ENCODE measurements at places on chromosomes 4 and X.

DNA sequence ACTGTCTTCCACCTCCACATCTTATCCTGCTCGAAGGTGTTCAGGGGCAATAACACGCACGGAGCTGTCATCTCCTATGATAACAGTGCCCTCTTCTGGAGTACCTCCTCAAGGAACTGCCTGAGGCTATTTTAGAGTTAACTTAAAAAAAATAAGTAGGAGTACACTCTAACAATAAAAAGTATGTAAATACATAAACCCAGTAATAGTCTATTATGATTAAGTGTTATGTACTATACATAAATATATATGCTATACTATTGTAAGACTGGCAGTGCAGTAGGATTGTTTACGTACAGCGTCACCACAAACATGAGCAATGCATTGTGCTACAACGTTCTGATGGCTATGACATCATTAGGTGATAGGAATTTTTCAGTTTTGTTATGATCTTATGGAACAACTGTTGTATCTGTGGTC, 34.5 kb upstream of the TLR2 start:
- H3K36me3 ChIP-seq: no peaks in the 10 kb centered on the region
- peaks cover 19% of the 10 kb centered on the region for H3K4me1 ChIP-seq
- H3K27ac ChIP-seq: no peak overlapping the region
- no peaks in the 10 kb centered on the region for H3K27me3 ChIP-seq
- no peak for DNase-seq

GRCh38 chrX:118350221-118350620, 4.3 kb downstream of the WDR44 start:
- H3K27ac ChIP-seq: no peak overlapping the region
- H3K4me1 ChIP-seq: peaks cover 76% of the 10 kb centered on the region
- no peaks in the 10 kb centered on the region for H3K27me3 ChIP-seq
- no peak overlapping the region for H3K4me3 ChIP-seq

DNA sequence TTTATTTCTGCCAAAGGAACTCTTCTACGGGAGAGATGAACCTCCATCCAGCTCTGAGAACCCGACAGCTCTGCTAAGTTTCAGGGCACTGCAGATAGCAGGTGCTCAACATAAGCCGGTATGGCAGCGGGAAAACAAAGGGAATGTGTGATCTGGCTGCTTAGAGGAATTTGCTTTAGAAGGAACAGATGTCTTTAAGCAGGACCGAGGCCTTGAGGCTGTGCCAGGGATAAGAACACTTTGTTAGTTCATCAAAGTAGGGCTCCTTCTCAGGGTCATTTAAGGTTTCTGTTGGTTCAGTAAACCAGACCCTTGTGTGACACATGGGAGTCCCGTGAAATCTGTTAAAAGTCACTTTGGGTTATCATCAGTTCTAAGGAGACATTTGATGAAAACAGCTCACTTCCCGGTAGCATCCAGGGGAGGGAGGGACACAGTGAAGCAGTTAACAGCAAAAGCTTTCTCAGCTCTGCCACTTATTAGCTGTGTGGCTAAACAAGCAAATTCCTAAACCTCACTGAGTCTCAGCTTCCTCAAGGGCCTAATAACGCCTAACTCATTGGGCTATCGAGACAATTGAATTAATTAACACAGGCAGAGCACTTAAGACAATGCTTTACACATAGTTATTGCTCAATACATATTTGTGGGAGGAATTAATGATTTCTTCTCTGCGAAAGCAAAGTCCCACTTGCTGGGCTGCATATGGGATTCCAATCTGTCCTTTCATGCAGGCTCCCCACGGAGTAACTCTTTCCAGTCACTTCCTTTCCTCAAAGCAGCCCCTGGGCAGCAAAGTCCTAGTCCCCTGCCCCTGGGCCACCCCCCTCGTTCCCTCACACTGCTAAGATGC, 2.9 kb upstream of the FTSJ1 start:
- no peak overlapping the region for H3K4me3 ChIP-seq
- H3K4me1 ChIP-seq: peaks cover 28% of the 10 kb centered on the region
- H3K36me3 ChIP-seq: no peaks in the 10 kb centered on the region
- no peak overlapping the region for H3K27ac ChIP-seq

DNA sequence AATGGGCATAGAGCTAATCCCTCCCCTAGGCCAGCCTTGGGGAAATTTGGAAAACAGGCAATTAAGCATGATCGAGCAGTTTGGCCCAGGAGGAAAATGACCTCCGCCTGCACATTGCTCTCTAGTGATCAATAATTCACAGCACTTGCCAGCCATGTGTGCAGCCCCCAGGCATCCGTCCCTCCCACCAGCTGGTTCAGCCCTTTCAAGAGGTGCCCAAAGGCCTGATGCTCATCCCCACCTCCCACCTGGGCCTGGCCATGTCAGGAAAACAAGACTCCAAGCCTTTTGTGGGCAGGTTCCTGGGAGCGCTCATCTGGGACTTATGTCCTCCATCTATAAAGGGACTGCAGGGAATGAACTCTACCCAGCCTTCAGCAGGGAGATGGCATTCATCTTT, 17.5 kb upstream of the PPP2R2C start:
- no peak overlapping the region for H3K4me3 ChIP-seq
- no peaks in the 10 kb centered on the region for H3K4me1 ChIP-seq
- no peak for DNase-seq

GRCh38 chrX:16788477-16788876, 2.2 kb downstream of the TXLNG start:
- H3K4me1 ChIP-seq: peaks cover 12% of the 10 kb centered on the region
- no peak for DNase-seq
- peaks cover 5% of the 10 kb centered on the region for H3K36me3 ChIP-seq
- H3K27ac ChIP-seq: no peak overlapping the region
- no peak overlapping the region for H3K4me3 ChIP-seq

DNA sequence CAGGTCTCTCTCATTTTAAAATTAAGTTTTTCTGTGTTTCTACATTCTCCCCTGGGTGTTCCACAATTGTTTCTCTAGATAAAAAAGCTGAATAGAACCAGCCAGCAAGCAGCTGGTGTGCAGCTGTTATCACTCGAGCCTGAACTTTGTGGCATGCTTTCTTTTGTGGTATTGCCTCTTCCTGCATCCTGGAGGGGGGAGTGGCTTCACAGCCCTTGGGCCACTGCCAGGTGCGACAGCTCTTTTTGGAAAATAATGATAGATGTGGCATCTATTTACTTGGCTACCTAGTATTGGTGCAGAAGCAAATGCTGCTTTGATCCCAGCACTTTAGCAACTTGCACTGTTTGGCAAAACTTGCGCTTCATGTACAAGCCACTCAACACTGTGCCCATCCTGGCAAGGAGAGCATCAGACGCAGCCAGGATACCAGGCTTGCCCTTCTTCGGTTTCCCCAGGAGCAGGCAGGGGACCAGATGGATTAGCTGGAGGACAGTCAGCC, 69.4 kb downstream of the HMGB2 start:
- H3K4me1 ChIP-seq: peaks cover 27% of the 10 kb centered on the region
- H3K36me3 ChIP-seq: no peaks in the 10 kb centered on the region

GRCh38 chrX:22944945-22945344, 54.8 kb upstream of the DDX53 start:
- no peaks in the 10 kb centered on the region for H3K36me3 ChIP-seq
- no peaks in the 10 kb centered on the region for H3K4me1 ChIP-seq
- no peak overlapping the region for H3K4me3 ChIP-seq
- H3K27ac ChIP-seq: no peak overlapping the region

GRCh38 chrX:17537723-17538243, 162.8 kb downstream of the NHS start:
- no peaks in the 10 kb centered on the region for H3K4me1 ChIP-seq
- no peaks in the 10 kb centered on the region for H3K27me3 ChIP-seq
- no peak overlapping the region for H3K4me3 ChIP-seq
- no peak for DNase-seq

DNA sequence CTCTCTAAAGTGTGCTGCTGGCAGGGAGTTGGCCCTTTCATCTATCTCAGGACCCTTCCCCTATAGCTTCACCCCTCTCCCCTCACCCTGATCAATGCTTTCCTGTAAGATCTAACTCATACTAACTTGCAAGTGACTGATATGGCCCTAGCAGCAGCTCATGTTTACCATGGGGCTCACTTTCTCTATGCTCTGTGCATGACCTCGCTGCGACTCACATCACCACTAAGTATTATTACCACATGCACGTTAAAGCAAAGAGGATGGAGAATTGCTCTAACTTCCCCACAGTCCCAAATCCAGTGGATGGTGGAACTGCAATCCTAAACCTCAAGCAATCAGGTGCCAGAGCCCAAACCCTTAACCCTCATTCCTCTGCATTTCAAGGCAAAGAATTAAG, 626.6 kb downstream of the MID1IP1 start:
- H3K27ac ChIP-seq: no peak overlapping the region
- H3K4me3 ChIP-seq: no peak overlapping the region
- no peak for DNase-seq
- no peaks in the 10 kb centered on the region for H3K36me3 ChIP-seq
- H3K27me3 ChIP-seq: no peaks in the 10 kb centered on the region

DNA sequence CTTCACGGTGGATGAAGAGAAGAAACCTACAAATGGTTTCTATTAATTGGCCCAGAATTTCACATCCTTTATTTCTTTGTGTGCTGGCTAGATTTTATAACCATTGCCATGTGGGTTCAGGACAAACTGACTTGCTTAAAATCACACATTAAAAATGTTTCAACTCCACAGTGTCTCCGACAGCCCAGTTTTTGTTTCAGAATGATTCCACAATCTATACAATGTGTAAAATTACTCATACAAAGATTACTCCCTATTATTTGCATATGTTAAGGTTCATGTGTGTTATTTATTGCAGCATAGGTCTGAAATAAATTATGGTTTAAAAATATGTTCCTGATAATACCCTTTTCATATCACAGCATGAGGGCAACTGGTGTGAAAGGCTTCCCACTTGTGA, 20.6 kb downstream of the DCHS2 start:
- no peak overlapping the region for H3K4me3 ChIP-seq
- no peak for DNase-seq
- no peaks in the 10 kb centered on the region for H3K36me3 ChIP-seq
- H3K4me1 ChIP-seq: no peaks in the 10 kb centered on the region
- H3K27me3 ChIP-seq: no peaks in the 10 kb centered on the region
- H3K27ac ChIP-seq: no peak overlapping the region

- H3K4me1 ChIP-seq: no peaks in the 10 kb centered on the region
- no peak overlapping the region for H3K4me3 ChIP-seq
- no peaks in the 10 kb centered on the region for H3K36me3 ChIP-seq
- DNase-seq: no peak
These were observed 101.3 kb upstream of the GUCY1A1 start for GRCh38 chr4:155565330-155565729.

DNA sequence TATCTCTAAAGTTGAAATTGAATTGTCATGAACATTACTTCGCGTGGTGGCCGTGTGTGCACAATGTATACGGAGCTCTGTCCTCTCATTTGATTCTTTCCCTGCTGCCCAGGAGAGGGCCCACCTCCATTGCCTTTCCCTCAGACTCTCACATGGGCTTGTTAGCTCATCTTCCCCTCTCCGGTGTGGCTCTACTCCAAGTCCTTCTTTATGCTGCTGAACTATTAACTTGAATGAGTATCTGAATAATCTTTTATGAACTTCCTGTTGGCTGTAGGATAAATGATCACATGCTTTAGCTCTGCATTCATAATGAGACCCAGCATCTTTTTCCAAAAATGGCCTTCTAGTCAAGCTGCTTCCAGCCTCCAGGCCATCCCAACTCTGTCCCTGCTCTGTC, 68.8 kb upstream of the CLNK start:
- no peak for DNase-seq
- no peak overlapping the region for H3K27ac ChIP-seq
- H3K4me3 ChIP-seq: no peak overlapping the region
- H3K4me1 ChIP-seq: no peaks in the 10 kb centered on the region

GRCh38 chr4:105068516-105068915, 78.2 kb upstream of the TET2 start:
- no peaks in the 10 kb centered on the region for H3K27me3 ChIP-seq
- H3K4me1 ChIP-seq: no peaks in the 10 kb centered on the region
- no peak for DNase-seq

DNA sequence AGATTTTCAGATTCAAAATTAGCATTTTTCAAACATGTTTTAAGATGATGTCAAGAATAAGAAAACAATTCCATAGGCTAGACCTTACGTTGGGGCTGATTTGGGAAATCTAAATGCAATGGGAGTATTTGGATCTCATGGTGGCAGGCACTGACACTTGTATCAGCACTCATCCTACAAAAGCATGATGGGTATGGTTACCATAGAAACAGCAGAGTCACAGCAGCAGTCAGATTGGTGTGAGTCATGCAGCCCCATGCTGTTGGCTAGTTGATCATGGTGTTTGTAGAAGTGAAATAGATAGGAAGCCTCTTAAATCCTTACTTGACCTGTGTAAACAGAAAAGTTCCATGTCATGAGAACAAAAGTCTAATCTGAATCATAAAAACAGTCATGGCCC, 1637.3 kb upstream of the PABPC4L start:
- H3K36me3 ChIP-seq: no peaks in the 10 kb centered on the region
- H3K4me3 ChIP-seq: no peak overlapping the region

DNA sequence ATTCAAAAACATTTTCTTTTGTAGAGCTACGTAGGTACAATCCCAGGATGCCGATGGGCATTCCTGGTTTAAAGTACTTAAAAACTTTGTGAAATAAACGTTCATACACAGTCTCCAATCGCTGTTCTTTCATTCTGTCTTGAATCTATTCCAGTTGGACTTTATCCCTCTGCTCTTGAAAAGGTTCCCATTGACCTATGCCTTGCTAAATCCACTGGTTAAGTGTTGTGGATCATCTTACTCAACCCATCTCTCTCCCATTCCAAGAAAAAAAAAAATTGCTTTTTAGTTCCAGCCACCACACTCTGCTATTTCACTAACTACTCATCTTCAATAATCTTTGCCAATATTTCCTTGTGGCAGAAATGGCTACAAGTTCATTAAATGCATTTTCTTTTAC, 542.3 kb upstream of the GRIA3 start:
- no peaks in the 10 kb centered on the region for H3K27me3 ChIP-seq
- no peak overlapping the region for H3K27ac ChIP-seq

DNA sequence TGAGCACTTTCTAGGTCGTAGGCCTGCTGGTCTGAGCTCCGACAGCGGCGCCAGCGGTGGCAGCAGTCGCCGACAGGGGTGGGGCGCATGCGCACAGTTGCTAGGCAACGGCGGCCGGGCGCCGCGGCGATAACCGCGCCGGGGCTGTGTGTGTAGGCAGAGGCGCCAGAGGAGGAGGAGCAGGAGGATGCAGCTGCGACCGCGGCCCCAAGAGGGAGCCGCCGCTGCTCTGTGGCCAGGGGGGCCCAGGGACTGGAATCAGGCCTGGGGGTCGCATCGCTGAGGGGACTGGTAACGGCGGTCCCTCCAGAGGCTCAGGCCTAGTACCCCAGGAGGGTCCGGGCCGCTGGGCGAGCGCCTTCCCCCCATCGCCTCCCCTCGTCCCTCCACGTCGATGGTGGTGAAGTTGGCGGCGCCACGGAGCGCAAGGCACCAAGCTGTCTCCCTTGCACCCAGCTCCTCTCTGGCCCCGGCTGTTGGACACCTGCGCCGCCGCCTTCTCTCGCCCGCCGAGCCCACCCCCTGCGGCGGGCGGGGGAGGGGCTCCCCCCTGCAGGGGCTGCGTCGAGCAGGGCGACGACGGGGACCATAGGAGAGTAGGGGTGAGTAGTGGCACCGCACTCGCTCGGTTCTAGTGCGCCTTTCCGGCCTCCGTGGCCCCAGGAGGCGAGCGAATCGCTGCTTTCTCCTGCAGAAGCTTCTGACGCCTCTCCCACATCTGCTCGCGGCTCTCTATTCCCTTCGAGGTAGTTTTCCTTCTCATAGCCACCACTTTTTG, 58.6 kb upstream of the ZC4H2 start:
- peak within 1 kb of the TSS; percentile 54 for H3K4me3 ChIP-seq
- H3K27me3 ChIP-seq: no peaks in the 10 kb centered on the region
- peaks cover 15% of the 10 kb centered on the region for H3K4me1 ChIP-seq
- H3K36me3 ChIP-seq: no peaks in the 10 kb centered on the region

- H3K27ac ChIP-seq: no peak overlapping the region
- DNase-seq: no peak
- H3K4me1 ChIP-seq: no peaks in the 10 kb centered on the region
- H3K4me3 ChIP-seq: no peak overlapping the region
- H3K27me3 ChIP-seq: no peaks in the 10 kb centered on the region
These were observed 191.8 kb downstream of the SHROOM3 start for GRCh38 chr4:76626686-76627465.
